ENCODE measurements at places on chromosomes 1 and 21.

DNA sequence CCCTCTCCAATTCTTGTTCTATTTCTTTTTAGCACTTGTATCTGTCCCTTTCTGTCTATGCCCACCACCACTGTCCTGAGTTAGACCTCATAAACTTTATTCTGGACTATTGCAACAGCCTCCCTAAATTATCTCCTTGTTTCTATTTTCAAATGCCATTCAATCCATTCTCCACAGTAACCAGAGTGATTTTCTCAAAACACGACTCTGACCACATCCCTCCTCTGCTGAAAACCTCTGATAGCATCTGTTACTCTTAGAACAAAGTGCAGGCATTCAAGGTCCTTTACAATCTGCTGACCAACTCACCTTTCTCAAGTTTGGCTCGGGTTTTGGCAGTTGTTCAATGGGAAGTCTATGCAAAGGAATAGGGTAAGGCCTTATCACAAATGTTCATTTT, 22.8 kb upstream of the GPX7 start:
- no peak for DNase-seq

DNA sequence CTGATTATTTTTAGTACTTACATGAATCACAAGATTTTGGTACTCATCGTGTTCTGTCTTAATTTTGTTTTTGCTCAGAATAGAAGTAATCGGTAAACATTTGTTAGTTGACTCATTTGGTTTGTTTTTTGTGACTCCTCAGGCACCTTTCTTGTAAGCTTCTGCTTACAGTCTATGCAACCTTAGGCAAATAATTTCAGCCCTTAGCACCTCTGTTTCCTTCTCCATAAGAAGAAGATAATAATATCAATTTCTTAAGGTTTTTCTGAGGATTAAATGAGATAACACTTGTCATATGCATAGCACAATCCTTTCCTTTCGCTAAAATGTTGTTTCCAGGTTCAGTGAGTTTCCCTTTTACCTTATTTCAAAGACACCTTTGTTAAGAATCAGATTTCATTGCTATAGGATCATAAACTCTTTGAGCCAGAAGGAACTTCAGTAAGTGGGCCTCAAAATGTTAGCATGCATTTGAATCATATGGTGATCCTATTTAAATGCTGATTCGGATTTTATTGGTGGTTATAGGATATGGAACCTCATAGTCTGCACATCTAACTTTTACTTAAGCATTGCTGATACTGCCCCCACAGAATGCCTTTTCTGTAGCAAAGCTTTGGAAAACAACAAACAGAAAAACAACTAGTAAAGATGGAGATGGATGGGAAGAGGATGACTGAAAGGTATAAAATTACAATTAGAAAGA, 272.7 kb upstream of the CACYBP start:
- no peak for DNase-seq

GRCh38 chr1:92500552-92500951, 13.8 kb upstream of the GFI1 start:
- no peak for DNase-seq

DNA sequence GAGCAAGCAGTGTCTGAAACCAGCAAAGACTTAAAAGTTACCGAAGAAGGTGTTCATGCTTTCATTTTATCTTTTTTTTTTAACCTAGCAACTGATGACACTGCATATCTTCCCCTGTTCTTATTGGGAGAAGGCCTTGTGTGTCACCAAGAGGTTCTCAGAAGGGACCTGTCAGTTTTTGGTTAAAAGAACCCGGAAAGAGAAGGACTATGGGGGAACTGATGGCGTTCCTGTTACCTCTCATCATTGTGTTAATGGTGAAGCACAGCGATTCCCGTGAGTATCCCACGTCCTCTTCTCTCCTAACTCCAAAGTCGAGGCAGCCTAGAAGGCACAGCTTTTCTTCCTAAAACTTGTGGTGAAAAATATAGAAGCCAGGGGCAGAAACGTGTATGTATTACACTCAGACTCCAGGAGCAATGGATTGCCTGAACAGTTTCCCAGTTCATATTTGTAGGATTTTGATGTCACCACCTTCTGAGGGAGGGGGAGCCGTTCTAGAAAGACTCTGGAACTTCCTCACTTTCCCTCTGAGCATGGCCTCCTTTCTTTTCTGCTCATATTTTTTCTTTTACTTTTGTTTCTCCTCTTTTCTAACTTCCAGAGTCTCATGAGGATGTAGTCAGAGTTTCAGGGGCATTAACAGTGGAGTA, at the start of gene MR1:
MR1 (plus strand) TSS at position 185 of the 653 bp plus-strand sequence; CDS start at position 210, 25 bp downstream.
- no peak for DNase-seq

- DNase-seq, result no peak
Observed at GRCh38 chr1:108597041-108597440, 37.1 kb downstream of the EEIG2 start.

DNA sequence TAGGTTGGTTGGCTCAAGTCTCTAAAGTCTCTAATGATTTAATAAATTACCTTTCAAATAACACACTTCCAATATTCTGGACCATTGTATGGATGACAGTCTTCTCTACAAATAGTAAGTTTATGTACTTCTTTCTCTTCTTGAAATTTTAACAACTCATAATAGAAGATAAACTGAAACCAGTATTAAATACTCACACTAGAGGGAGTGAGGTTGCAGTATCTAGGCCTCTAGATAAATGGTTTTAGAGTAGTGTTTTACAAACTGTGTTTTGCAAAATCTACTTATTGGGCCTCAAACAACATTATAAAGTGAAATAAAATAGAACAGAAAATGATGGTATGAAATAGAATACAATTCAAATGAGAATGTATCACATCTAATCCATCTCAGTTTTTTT, 479.9 kb upstream of the BRINP3 start:
- DNase-seq, result no peak

GRCh38 chr1:47661040-47661439, 223.2 kb downstream of the FOXD2 start:
- no peak for DNase-seq

DNA sequence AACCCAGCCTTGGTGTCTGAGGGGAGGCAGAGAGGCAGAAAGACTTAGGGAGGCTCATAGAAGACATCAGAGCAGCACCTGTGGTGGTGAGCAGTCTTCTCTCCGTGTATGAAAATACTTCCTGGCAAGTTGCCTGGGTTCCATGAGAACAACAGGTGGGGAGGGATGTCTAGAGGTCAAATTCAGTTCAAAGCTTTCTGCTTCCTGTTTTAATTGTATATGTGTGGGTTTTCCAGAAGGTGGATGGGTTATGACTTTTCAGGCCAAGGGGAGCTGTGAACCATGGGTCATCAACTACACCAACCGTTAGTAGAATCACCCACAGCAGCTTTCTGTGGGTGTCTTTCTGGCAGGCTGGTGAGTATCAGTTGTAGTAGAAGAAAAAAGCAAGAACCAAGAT, 4.1 kb upstream of the FCRL2 start:
- no peak for DNase-seq

Data from activated CD4-positive, alpha-beta T cell treated with anti-CD3 and anti-CD28 coated beads for 48 hours (primary cell).